ENCODE measurements at places on chromosomes 6 and 20. TPM values are rescaled to one million over a fixed set of nuclear protein-coding genes. Genes with fewer than 3 reads are reported as not detected.

GRCh38 chr6:37551002-37551401, 51.3 kb upstream of the CCDC167 start:
- DNase-seq: no peak

DNA sequence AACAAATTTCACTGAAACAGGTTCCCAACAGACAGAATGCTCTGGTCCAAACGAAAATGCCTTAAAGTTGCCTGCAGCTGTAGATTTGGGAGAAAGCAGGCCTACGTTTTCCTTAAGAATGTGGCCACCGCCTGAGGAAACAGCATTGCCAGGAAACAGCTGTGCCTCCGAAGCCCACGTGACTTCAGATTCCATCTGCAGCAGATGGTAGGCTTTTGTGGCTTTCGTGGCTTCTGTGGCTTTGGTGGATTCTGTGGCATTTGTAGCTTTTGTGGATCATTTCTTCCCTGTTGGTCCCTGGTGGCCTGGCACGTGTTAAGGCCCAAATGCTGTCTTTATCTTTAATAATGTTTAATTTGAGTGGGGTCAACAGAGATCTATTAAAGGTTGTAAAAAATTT, 222.9 kb downstream of the TTLL2 start:
- DNase-seq: no peak

Gene ESR1
- 0.72 TPM for total RNA-seq

GRCh38 chr20:46581391-46581790, 30.9 kb upstream of the OCSTAMP start:
- no peak for DNase-seq

Gene LY6G6F
- total RNA-seq: 0.82 TPM

Gene RNF144B
- 41.2 TPM for total RNA-seq

Gene FAM50B
- total RNA-seq: 10.9 TPM

DNA sequence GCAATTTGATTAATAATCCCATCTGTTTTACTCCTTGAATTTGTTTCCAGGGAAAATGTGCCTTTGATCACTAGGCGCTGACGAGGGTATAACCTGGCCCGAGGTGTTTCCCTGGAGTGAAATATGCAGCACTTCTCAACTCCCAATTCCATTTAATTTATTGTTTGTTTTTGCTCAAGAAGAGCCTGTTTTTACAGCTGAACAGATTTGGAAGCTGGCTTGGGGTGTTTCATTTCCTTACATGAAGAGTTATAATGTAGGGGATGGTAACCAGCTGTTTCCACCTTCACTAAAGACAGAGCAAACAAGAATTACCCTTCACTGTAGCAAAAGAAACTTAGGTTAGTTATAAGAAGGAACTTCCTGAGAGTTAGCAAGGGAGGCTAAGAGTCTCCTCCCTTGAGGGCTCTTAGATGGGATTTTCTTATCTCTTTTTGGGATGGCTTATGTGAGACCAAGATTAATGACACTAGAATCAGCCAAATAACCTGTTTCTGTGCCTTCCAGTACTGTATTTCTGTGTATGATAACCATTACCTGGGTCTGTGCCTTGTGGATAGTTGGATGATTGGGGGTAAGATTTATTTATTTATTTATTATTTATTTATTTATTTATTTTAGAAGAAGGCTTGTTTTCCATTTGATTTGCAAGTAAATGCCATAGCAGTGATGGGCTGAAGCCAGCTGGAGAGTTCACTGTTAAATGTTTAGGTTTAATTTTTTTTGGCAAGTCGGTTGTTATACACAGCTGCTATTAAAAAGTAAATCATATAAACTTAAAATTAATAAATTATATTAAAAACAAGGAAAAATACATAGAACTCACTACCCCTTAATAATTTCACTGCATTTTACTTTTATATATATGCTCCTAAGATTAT, 162.2 kb upstream of the BMP2 start:
- DNase-seq: no peak
